ENCODE measurements at places on chromosomes 7 and 10.

DNA sequence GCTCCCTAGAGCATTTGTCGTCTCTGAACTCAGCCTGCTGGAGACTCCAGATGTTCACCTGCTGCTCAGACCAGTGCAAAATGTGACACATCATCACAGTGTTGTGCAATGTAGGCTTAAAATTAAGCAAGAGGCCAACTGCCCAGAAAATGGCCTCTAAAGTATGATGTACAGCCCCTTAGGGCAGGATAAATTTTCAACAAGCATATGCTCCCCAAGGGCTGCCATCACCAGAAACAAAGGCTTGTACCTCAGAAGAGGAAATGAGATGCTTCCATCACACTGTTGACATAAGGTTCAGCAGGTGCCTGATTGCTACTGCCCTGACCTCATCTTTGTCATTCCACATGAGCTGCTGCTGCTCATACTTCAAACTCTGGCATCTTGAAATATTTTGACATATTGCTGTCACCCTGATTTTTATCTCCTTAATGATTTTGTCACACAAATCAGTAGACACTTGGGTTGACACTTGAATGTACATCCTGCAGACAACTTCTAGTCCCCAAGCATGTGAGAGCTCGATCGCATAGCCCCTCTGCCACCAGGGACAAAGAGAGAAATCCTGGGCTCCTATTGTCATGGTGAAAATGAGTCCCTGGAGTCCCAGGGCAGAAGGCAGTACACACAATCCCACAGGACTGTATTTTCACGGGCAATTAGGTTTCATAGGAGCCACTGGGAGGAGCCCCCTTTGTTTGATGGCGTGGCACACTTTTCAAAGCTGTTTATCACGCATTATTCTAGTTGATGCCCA lies 219.7 kb upstream of the STK17A start:
- ATAC-seq, result no peak

- no peak for ATAC-seq
Measured at GRCh38 chr7:92720604-92721350, 115.6 kb downstream of the CDK6 start.

GRCh38 chr10:112663234-112664125 lies 216.5 kb downstream of the VTI1A start:
- ATAC-seq, result no peak

- no peak for ATAC-seq
Measured at GRCh38 chr7:152180048-152180447, 154.6 kb downstream of the GALNT11 start.

DNA sequence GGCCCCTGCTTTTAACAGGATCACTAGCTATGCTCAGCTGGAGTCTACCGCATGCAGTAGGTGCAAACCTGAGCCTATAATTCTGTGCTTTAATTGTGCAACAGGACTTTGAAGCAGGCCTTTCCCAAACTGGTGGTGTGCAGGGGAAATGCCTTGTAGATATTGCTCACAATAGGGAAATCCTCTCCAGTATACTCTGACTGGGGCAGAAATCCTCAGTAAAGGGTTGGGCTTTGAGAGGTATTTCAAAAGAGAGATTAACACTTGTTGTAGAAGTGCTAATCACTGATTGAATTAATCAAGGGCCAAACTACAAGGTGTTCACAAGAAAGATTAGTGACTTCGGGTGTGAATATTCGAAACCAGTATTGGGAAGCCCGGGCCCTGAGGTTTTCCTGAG lies 58.5 kb upstream of the EXOC6 start:
- no peak for ATAC-seq

GRCh38 chr7:133821171-133821570 lies 306.0 kb upstream of the LRGUK start:
- ATAC-seq, result no peak

DNA sequence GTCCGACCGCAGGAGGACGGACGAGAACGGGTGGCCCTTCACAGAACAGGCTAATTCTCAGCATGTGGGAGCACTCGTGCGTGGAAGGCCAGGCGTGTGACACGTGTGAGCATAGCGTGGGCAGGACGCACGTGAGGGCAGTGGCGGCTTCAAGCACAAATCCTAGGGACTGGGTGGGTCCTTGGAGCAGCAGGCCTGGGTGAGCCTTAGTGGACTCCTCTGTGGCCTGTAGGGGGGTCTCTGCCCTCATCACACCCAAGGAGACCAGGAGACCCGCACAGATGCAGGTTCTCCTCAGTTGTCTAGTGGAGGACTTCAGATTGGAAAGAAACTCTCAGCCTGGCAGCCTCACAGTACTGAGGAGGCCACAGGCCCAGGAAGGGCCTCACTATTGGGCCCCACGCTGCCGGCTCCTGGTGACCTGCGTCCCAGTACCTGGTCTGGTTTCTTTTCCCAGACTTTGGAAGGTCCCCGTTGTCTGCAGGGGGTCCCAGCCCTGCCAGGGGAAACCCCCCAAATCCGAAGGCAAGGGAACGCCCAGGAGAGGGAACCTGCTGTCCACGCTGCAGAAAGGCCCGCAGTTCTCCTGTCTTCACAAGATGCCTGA lies 49.1 kb upstream of the FAM20C start:
- ATAC-seq, result no peak

DNA sequence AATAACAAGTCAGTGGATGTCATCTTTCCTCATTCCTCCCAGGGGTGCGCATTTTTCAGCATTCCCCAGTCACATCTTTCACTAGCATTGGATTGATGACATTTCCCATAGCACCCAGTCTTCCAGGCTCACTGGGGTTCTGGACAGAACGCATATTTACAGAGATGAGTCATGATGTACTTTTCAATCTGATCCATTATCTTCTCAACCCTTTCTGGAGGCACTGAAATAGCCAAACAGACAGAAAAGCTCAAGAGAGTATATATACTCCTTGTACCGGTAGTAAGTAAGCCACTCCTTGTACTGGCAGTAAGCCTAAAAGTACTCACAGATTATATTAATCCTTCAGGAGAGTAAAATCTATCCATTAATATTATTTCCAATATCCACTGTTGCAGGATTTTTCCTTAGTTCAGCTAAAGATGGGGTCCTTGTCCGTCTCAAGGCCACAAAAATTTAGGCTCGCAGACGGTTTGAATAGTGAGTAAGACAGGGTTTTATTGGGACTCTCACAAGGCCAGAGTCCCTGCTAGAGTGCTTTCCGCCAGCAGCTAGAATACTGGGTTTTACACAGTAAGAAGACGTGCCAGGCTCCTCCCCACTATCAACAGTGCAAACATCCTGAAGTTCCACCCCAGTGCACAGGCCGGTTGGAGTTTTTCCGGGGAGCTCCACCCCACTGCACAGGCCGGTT lies 60.8 kb downstream of the MDH2 start:
- no peak for ATAC-seq

- ATAC-seq, result no peak
Measured at GRCh38 chr7:91512958-91513357, 248.7 kb downstream of the FZD1 start.

DNA sequence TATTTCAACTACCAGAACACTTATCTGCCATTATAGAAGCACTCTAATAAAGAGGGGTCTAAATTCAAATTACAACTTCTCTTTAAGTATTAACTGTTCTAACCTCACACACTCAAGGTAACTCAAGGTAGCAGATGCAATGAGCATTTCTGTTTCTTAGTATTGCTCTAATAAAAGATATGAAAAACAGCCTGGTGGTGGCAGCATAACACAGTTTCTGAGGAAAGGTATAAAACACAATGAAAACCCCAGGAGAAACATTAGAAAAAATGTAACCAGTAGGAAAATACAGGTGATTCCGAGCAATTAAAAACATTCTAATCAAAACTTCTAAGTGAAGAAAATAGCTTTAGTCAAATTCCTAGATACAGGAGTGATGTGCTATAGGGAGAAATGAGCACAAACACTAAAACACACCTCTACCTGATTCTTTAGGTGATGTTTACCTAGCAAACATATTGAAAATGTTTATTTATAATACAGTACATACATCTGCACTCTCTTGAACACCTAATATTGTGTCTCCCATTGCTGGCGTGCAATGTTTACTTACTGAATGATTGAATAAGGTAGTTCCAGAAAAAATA lies 3.5 kb downstream of the MKRN1 start:
- no peak for ATAC-seq

- no peak for ATAC-seq
Measured at GRCh38 chr7:139023076-139023475, 12.8 kb downstream of the ZC3HAV1L start.

GRCh38 chr7:3041986-3042675 lies 1.5 kb downstream of the CARD11 start:
- ATAC-seq, result no peak

- no peak for ATAC-seq
Measured at GRCh38 chr7:135430626-135431025, 79.3 kb downstream of the CNOT4 start.

- ATAC-seq, result no peak
Measured at GRCh38 chr10:44911081-44911540, at the start of gene TMEM72. Gene TMEM72, plus strand, starts transcription at chr10:44911337. Its CDS starts 176 bp downstream, at chr10:44911513.

- no peak for ATAC-seq
Measured at GRCh38 chr7:90764848-90765570, 168.9 kb downstream of the CDK14 start.

GRCh38 chr7:131602994-131603372 lies 46.6 kb upstream of the PODXL start:
- no peak for ATAC-seq

DNA sequence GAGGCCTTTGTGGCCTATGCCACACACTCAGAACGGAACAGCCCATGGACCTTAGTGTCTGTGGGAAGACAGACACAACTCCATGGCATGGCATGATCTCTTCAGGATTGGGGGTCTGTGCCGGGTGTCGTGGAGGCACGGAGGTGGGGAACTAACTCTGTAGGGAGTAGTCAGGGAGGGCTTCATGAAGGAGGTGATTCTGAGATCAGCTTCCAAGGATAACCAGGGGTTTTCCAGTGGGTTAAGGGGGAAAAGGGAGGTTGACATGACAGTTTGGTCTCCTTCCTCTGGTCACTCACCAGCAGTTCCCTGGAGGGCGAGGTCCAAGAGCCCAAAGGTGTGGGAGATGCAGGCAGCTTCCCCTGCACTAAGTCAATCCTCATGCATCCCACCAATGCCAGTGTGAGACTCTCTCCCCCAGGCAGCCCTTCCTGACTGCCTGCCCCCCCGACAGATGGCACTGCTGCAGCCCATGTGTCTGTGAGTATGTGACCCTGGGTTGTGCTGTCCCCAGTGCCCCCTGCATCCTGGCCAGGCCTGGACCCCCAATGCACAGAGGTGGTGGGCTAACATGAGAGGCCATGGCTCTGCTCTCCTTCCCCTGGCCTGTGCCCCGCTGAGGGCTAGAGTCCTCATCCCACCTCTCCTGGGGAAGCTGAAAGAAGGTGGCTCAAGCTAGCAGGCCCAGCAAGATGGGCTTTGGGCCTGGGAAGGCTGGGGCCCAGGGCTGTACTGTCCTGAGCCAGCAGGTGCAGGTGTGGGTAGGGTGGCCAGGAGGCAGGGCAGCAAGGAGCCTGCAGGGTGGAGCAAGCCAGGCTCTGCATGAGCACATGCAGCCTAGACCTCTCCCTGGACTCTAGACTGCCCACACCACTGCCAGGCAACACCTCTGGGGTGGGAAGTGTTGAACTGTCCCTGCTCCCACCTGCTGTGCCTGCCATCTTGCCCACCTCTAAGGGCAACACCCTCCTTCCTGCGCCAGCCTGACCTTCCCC lies 39.7 kb downstream of the RASGEF1A start:
- no peak for ATAC-seq

DNA sequence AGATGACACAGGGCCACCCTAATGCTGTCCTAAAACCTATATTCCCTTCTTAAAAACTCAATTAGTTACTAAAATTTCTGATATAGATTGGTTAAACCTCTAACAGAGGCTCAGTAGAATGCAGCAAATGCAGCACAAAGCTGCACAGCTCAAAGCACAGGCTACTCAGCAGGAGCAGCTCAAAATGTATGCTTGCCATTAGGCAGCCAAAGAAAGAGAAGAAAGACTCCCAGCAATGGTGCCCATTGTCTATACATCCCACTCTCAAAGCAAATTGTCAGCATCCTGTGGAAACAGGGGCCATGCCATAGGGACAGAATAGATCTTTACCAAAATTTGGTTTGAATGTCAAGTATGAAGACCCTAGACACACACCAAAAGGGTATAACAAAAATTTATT lies 73.5 kb downstream of the TFPI2 start:
- ATAC-seq, result no peak

DNA sequence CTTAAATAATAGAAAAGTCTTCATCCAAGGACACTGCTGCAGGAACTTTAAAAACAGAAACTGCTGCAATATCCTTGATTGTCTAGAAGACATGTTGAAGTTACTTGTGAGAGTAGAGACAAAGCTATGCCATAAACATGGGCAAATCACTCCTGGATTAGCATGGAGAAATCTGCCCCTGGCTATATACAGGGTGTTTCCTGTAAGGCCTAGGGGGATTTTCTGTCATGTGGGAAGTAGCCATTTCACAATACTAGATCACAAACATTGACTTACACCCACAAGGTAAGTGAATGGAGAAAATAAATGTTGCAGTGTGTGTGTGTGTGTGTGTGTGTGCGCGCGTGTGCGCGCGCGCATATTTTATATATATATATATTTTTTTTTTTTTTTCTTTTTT lies 35.2 kb upstream of the PDK4 start:
- no peak for ATAC-seq

DNA sequence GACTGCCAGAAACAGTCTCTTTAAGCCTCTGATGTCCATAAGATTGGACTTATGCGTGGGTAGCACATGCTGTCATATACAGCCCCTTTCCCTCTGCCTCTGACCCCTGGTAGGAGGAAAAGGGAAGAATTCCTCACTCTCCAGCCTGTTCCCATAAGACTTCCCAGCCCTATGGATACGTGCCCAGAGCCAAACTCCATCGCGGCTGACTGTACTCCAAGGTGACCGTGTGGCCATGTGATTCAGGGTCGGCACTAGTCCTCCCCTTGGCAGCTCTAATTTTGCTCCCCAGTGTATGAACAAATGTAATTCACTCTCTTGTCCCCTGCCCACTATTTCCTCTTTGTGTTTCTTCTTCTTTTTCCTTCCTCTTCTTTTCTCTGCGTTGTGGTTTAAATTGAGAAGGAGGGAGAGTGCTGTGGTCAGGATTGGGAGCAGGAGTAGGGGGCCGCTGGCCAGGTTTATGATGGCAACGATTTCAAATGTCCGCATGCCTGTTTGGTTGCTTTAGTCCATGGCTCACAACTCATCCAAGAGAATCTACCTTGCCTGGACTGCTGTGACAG lies 43.8 kb downstream of the PRLHR start:
- ATAC-seq, result no peak

GRCh38 chr7:80705130-80705781 lies 66.8 kb downstream of the CD36 start:
- no peak for ATAC-seq

GRCh38 chr10:46310143-46310514 lies 23.3 kb downstream of the ANTXRL start:
- no peak for ATAC-seq

GRCh38 chr7:106377847-106378361 lies 93.1 kb upstream of the NAMPT start:
- ATAC-seq, result peak; percentile 89

GRCh38 chr10:17381502-17382142 lies 72.8 kb downstream of the ST8SIA6 start:
- no peak for ATAC-seq

DNA sequence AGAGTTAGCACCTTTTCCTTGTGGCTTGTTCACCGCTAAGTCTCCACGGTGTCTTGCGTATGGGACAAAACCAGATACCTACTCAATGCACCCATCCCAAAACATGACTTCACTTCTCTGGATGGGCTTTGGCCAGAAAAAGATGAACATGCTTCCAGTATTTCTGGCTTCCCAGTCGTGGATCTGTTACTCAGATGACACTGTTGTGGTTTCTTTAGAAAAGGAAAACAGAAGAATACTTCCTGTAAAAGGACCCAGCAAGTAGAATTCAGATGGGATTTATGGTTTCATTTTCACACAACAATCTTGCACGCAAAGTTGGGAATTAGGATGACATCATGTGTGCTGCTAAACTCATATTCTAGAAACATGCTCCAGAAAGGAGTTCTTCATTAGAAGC lies 216.7 kb downstream of the ADAM12 start:
- ATAC-seq, result no peak

- no peak for ATAC-seq
Measured at GRCh38 chr7:141577043-141577839, 26.0 kb downstream of the AGK start.

All from activated T-helper 17 cell treated with anti-CD3 and anti-CD28 coated beads, Interleukin-2, amount 50 U/mL, for 72 hours (primary cell).